Anterior cingulate cortex (tissue), 58 donors: ENCODE measurements at places on chromosomes 5 and 9.

DNA sequence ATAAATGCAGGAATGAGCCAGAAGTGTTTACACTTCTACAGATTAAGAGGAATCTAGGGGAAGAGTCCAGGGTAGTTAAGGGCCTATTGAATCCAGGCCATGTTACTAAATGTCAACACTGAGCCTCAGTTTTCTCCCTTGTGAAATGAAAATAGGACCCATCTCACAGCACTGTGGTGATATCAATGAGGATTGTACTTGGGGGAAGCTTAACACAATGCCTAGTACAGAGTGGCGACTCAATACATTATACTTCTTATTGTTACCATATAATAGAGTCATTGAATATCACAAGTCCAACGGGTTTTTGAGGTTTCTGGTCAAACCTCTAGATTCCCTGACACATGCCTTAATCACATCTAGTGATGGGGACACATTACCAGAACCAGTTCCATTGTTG, 4.6 kb downstream of the TRUB2 start:
- no peak for DNase-seq

- DNase-seq: no peak
Measured at GRCh38 chr9:120891884-120892747, 15.1 kb upstream of the PHF19 start.

- DNase-seq: no peak
Measured at GRCh38 chr9:4559261-4560182, 69.3 kb downstream of the SLC1A1 start.

- DNase-seq: no peak
Measured at GRCh38 chr5:169838688-169839087, 141.6 kb downstream of the INSYN2B start.

DNA sequence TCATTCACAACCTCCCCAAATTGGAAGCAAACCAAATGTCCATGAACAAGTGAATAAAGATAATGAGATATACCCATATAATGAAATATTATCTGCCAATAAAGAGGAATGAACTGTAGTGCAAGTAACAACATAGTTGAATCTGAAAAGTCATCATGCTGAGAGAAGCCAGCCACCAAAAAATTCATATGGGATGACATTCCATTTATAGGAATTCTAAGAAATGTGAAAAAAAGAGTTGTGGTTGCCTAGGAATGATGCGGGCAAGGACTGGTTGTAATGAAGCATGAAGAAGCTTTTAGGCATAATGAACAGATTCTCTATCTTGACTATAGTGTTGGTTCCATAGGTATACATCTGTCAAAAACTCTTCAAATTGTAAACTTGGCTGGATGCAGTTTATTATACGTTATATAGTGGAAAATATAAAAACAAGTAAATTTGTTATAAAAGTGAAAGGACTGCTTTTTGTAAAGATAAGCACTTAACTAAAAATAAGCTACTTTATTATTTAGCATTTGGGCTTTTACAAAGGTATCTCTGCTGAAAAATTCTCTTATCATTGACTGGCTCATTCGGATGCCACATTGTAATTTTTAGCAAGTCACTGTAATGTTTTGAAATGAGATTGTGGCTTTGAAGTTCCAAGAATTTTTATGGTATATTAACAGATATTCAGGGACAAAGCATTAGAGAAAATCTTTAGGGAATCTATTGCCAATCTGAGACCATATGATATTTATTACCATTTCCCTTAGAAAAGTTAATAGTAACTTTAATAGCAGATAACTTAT, 21.2 kb upstream of the TTC23L start:
- no peak for DNase-seq

DNA sequence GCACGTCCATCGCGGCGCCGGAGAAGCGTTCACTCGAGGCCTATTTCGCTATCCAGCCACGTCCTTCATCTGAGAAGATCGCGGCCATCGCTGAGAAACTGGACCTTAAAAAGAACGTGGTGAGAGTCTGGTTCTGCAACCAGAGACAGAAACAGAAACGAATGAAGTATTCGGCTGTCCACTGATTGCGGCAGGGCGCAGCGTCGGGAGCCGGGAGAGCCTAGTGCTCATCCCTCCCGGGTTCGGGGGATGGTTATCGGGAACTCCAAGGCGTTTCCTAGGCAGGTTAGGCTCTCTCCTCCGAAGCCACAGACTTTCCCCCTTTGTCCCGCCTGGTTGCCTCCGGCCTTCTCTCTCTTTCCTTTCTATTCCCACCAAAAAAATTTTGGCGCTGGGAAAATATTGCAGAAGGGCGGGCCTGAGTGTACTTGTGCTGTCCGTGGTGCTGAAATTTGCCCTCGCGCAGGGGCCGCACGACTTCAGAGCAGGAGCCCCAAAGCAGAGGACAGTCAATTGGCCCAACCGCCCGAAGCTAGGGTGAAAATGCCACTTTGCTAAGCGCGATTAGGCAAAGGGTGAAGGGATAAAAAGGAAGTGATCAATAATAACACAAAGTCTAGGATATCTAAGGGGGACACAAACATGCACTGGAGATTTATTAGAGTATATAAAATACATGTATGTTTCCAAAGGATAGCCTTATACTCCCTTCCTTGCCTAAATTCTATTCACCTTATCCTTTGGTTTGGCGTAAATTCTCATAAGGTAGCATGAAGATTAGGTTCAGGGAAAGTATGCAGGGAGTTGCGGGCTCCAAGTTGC, 1.8 kb downstream of the POU4F3 start:
- DNase-seq: no peak

GRCh38 chr5:114053372-114053771, 308.5 kb upstream of the KCNN2 start:
- no peak for DNase-seq

DNA sequence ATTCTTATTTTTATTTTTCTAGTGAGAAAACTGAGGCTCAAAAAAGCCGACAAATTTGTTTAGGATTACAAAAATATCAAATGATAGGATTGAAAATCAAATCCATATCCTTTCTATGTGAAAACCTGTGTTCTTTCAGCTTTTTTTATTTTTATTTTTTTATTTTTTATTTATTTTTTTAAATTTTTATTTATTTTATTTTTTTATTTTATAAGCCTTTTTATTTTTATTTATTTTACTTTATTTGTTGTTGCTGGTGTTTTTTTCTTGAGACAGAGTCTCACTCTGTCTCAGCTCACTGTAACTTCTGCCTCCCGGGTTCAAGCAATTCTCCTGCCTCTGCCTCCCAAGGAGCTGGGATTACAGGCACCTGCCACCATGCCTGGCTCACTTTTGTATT, 45.4 kb upstream of the CDKN2B start:
- DNase-seq: no peak

- DNase-seq: no peak
Measured at GRCh38 chr9:87425202-87425601, 72.5 kb upstream of the DAPK1 start.

- DNase-seq: no peak
Measured at GRCh38 chr5:169701910-169702451, 64.9 kb downstream of the DOCK2 start.

DNA sequence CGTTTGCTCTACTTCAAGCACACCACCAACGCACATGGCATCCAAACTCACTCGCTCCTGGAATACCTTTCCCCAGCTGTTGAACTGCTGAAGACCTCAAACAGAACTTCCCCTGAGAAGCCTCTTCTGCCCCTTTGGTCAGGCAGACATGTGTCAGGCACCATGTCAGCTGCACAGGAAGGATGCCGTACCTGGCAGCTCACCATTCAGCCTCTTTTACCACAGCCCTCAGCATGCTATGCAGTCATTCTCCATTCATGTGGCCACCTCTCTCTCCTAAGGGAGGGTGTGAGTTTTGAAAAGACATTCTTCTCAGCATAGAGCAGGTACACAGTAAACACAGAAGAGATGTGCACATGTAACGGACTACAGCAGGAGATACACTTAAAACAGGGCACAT, 14.2 kb downstream of the IL4 start:
- DNase-seq: no peak

- DNase-seq: no peak
Measured at GRCh38 chr5:44969825-44970224, 161.1 kb downstream of the MRPS30 start.

GRCh38 chr9:137761032-137761431, 116.5 kb upstream of the CACNA1B start:
- no peak for DNase-seq

GRCh38 chr5:95219411-95219810, 65.5 kb downstream of the MCTP1 start:
- DNase-seq: no peak

DNA sequence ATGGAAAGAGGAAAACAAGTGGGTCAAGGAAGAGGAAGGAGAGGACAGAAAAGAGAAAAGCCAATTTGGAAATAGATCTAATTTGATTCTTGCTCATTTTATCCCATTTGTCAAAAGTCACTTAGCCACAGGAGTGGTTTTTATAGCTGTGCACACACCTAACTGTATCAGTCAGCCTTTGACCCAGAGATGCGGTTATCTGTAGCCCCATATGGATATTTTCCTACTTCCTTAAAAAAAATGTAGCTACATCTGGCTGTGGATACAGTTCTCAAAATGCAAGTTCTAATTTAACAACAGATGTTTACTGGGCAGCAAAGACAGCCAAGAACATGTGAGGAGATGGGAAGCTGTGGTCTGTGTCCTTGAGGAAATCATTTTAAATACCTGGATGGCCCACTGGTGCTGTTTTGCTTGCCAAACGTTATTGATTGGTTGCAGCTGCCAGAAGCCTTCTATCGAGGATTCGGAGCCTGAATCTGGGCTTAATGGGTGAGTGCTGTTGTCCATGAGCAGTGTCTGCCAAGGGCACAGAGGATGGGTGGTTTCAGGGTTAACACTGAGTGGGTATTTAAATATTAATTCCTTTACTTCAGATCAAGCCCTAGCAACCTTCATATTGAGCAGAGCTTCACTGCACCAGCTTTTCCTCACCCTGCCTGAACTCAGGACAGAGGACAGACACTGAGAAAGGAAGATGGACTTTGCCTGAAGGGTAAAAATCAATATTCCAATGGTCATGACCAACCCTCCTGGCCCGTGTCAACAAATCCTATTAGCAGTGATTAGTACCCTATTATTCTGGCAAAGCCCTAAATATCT, 92.2 kb downstream of the APBA1 start:
- no peak for DNase-seq

DNA sequence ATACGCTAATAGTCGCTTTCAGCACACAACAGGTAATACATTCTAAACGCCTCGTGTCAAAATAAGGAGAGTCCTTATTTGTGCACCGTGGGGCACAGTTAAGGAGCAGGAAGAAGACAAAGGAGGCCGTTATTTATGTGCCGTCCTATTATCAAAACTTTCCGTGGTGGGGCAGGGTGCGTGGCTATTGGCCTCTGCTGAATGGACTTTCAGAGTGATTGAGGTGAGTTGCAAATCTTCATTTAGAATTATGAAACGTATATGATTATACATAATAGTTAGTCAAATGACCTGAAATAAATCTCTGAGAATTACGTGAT, 833 bp downstream of the C5orf24 start:
- DNase-seq: no peak
